Stimulated activated CD4-positive, alpha-beta T cell treated with anti-CD3 and anti-CD28 coated beads, Interleukin-15, amount 100 ng/mL, for 1 hour (primary cell): ENCODE measurements at places on chromosomes 5 and 9.

GRCh38 chr5:9774472-9775079 lies 144.4 kb upstream of the TAS2R1 start:
- DNase-seq, result no peak

GRCh38 chr5:55159763-55160492 lies at the start of gene GPX8:
Gene GPX8 (plus strand): TSS chr5:55160171. CDS start chr5:55160193, 22 bp downstream.
- DNase-seq, result no peak

DNA sequence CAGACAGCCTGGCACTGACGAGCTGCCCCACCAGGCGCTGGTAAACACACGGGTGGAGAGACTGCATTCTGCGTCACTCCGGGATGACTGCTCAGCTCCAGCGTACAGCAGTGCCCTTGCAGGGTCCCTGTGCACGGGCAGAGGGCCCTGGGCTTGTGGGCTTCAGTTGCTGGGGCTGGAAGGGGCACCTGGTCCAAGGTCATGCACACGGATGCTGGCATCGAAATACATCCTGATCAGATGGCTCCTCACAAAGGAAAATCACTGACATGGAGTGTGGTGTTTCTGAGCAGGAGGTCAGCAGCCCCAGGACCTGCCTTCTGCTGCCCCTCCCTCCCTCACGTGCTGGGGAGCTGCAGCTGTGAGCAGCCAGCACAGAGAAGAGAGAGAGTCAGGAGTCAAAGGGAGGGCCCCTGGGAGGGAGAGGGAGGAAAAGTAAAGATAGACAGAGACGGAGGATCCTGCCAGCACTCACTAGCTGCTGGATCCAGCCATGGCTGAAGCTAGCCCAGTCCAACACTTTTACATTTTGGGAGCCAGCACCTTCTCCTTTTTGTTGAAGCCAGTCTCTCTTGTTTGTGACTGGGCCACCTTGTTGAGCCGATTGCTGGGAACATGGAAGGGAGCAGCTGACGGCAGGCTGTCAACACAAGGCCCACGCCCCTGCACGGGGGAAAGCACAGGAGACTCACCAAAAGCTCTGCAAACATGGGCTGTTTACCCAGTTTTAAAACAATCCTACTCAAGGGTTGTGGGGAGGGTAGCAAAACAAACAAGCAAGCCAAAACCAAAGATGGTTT lies 166.5 kb upstream of the PHYKPL start:
- no peak for DNase-seq

DNA sequence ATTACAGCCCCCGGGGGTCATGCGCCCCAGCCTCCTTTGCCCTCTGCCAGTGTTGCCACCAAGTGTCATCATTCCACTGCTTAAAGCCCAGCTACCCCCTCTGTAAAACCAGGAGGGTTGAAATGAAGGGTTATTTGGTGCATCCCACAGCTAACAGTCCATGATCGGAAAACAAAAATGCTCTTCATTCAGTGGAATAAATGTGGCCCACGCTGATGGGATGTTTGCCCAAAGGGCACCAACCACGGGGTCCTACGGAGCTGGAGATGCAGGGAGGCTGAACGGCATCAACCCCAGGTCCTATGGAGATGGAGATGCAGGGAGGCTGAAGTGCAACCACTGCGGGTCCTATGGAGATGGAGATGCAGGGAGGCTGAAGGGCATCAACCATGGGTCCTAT lies 218.5 kb upstream of the IRX1 start:
- no peak for DNase-seq

DNA sequence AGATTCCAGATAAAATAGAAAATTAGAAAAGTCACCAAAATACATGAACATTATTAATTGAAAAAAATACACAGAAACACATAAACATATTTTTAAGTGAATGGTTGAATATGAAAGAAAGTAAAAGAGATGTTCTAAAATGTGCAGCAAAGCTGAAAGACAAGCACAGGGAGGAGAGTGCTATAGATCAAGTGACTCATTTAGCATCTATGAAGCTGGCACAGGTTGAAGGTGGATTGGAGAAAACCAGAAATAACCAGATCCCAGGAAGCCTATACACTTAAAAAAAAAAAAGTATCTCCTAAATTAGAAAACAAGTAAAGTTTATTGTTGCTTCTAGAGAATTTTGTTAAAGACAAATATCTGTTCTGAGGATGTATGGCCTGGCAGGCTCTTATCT lies 338.9 kb downstream of the CDH12 start:
- DNase-seq, result no peak

DNA sequence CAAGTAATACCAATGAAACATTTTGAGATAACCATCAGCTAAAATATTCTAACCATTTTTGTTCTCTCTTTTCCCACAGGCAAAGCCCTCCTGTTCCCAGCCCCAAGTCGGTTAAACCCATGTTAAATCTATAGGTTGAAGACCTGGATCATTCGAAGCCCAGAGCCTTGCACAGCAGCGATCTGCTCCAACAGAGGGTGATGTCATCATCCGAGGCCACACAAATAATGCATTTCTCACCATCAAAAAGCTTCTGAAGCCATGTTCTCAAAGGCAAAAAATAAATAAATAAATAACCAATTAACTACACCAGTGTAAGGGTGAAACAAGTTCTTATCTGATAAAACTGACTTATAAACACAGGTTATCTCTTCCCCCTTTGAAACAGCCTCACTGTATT lies 169.2 kb downstream of the ENTREP1 start:
- DNase-seq, result no peak

- peak; percentile 4 for DNase-seq
These were observed 18.6 kb upstream of the IFNB1 start for GRCh38 chr9:21096172-21096900.

GRCh38 chr5:1673042-1673677 lies 126.5 kb downstream of the MRPL36 start:
- DNase-seq, result no peak

DNA sequence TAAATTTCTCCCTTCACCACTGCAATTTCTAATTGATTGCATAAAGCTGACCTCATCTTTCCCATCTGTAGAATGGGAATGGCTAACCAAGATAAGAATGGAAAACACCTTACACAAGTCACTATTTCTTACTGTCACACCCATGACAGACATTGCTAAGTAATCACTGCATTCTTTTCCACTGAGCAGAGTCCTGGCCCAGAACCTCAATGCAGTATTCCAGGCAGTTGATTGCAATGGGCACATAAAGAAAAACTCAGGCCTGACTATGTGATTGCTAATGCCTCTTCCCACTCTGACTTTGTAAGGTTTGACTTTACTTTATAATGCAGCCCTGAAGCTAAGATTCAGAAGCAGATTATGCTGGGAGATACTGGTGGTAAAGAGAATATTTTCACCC lies 29.3 kb downstream of the TRIM32 start:
- DNase-seq, result no peak

DNA sequence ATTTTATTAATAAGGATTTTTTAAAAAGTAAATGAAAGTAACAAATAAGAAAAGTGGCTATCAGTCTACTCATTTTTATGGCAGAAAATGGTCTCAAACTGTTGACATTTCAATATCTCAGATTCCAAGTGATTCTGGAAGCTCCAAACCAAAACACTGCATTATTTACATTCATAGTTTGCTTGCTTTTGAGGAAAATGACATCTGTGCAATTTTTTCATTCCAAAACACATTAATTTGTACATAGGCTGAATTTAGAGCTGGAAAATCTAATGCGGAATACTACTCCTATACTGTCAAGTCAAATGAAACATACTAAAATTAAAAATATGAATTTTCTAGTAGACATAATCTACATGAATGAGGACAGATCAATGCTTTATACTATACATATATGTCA lies 1047.6 kb downstream of the CDH9 start:
- no peak for DNase-seq

GRCh38 chr5:52331725-52332124 lies 456.0 kb upstream of the ITGA1 start:
- DNase-seq, result no peak

GRCh38 chr5:75055727-75056144 lies 3.4 kb upstream of the GCNT4 start:
- DNase-seq, result no peak

DNA sequence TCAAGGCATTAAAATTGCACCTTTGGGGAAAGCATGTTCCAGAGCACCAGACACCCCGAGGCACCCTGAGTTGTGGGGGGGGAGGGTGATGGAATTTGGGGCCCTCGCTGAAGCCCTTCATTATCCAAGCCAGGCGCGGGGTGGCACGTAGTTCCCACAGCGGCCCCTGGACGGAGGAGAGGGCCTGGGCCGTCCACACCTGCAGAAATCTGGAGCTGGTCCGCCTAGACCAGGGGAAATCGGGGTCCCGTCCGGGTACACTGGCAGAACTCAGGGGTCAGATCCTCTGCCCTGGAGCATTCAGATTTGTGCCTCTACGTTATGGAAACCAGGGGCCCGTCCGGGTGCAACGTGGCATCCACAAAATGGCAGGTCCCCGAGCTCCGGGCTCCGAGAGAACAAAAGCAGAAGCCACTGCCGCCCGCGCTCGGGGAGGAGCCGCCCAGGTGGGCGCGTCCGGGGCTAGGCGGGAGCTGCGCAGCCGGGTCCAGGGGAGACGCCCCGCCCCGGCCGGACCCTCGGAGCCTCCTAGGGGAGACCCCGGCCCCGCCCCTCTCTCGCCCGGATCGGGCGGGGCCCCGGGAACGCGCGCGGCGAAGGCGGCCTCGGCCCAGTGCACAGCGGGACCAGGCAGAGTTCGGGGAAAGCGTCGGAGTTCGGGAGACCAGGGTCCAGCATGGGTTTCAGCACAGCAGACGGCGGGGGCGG lies at the start of gene PLEKHG4B:
Gene PLEKHG4B (plus strand): TSS at position 613 of the 708 bp plus-strand sequence. CDS start 64 bp downstream, at position 677.
- no peak for DNase-seq

DNA sequence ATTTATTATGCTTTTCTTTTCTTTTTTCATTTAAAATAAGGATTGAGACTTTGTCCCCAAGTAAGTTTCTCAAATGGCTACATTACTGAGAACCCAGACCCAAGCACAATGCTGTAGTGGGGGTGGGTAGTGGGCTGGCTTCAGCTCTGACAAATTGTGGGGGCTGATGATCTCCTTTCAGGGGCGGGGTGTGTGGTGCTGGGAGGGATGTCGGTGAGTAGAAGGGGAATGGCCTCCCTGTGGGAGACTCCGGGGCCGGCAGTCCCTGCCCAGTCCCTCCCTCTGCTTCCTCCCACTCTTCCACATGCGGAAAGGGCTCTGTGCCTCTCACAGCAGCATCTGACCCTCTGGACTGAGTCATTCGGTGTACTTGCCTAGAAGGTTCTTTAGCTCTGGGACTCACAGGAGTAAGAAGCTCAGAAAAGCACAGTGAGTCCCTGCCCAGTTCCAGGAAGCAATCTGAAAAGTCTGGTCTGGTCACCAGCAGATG lies 14.3 kb downstream of the CD180 start:
- no peak for DNase-seq

DNA sequence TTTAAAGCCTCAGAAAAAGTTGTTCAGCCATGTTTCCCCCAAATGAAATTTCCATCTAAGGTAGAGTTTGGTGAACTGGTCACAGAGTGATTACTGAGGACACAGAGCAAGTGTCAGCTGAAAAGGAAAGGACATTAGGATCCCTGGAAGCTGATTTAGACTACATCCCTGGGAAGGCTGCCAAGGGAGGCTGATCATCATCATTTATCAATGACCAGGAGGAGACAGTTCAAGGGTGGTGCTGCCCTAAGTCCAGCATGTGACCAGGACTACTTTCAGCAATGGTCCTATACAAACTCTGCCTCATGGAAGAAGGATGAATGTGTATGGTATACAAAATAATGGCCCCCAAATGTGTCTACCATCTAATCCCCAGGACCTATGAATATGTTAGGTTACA lies 120.6 kb downstream of the PIK3R1 start:
- no peak for DNase-seq

GRCh38 chr9:116288658-116289057 lies 135.1 kb downstream of the PAPPA start:
- no peak for DNase-seq

DNA sequence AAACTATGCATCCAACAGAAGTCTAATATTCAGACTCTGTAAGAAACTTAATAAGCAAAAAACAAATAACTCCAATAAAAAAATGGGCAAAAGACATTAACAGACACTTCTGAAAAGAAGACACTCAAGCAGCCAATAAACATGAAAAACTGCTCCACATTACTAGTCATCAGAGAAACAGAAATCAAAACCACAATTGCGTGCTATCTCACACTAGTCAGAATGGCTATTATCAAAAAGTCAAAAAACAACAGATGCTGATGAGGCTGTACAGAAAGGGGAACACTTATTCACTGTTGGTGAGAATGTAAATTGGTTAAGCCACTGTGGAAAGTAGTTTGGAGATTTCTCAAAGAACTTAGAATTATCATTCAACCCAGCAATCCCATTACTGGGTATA lies 101.2 kb upstream of the TRIM32 start:
- DNase-seq, result no peak

- no peak for DNase-seq
These were observed 2.0 kb downstream of the EIF4EBP3 start for GRCh38 chr5:140549237-140550144.

- DNase-seq, result no peak
These were observed 204.9 kb downstream of the ZNF462 start for GRCh38 chr9:107067739-107068416.

GRCh38 chr9:81787747-81788632 lies 98.6 kb upstream of the TLE1 start:
- DNase-seq, result no peak

- DNase-seq, result no peak
These were observed 52.0 kb downstream of the GOLM1 start for GRCh38 chr9:86047361-86047760.

- DNase-seq, result no peak
These were observed 277.2 kb upstream of the ZNF608 start for GRCh38 chr5:125023673-125024072.

- no peak for DNase-seq
These were observed 312.1 kb downstream of the CDH12 start for GRCh38 chr5:22541037-22541436.

- no peak for DNase-seq
These were observed 393.7 kb upstream of the PDE4D start for GRCh38 chr5:60287174-60287771.

GRCh38 chr5:154418344-154418820 lies 27.4 kb upstream of the SAP30L start:
- no peak for DNase-seq

- DNase-seq, result no peak
These were observed 376.3 kb downstream of the SEMA5A start for GRCh38 chr5:9169557-9169902.

- no peak for DNase-seq
These were observed 61.8 kb downstream of the PPARGC1B start for GRCh38 chr5:149791881-149792280.

DNA sequence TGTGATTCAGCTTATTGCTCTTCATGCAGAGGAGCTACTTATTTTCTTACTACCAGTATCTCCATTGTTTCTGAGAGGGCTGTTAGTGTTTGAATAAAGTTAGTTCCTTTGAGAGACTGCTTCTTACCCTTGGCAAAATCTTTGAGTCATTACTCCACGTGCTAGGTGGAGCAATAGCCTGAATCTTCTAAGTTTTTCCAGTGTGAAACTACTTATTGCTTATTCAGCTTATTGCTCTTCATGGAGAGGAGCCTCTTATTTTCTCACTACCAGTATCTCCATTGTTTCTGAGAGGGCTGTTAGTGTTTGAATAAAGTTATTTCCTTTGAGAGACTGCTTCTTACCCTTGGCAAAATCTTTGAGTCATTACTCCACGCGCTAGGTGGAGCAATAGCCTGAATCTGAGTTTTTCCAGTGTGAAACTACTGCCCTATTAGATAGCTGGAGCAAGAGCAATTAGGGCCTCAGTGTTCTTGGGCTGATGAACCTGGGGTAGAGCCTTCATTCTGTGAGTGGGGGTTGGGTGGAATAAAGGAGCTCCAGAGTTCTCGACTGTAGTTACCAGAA lies 41.9 kb downstream of the GPBP1 start:
- no peak for DNase-seq

- no peak for DNase-seq
These were observed 17.5 kb downstream of the CDH12 start for GRCh38 chr5:22835686-22836085.

GRCh38 chr9:32339424-32339823 lies 45.0 kb upstream of the ACO1 start:
- no peak for DNase-seq

GRCh38 chr5:67021521-67021920 lies 175.1 kb downstream of the CD180 start:
- no peak for DNase-seq
